NAMALWA (cell line): ENCODE measurements at places on chromosomes 11 and 22.

GRCh38 chr11:44742508-44743246 lies 15.9 kb downstream of the TSPAN18 start:
- DNase-seq = no peak

GRCh38 chr22:47308886-47309285 lies 546.4 kb downstream of the TBC1D22A start:
- no peak for DNase-seq

- DNase-seq = peak; percentile 48
Measured at GRCh38 chr22:37639771-37640590, 512 bp downstream of the SH3BP1 start.

GRCh38 chr11:26070714-26071380 lies 261.1 kb upstream of the ANO3 start:
- no peak for DNase-seq

GRCh38 chr11:107017433-107018218 lies 650 bp downstream of the GUCY1A2 start:
- no peak for DNase-seq

- no peak for DNase-seq
Measured at GRCh38 chr11:108313444-108313843, 90.6 kb downstream of the ATM start.

DNA sequence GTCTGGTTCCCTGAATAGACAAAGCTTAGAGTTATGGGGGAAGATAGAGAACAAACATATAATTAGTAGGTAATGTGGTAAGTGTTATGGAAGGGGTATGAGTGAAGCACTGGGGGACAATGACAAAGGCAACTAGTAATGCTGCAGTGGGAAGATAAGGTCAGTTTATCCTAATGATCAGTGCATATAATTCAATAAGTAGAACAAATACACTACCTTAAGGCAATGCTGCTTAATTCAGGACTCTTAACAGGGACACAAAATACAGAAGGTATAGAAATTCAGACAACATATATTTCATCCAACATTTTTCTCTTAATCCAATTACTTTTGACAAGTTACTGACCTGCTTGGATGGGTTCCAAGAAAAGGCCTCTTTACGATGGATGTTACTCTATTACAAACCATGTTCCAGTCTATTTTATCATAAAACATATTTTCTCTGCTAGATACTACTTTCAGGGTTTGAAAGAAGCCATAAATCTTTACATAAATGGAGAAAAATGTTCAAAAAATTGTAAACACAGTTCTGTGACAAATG lies 1186.2 kb downstream of the LRRC4C start:
- no peak for DNase-seq

DNA sequence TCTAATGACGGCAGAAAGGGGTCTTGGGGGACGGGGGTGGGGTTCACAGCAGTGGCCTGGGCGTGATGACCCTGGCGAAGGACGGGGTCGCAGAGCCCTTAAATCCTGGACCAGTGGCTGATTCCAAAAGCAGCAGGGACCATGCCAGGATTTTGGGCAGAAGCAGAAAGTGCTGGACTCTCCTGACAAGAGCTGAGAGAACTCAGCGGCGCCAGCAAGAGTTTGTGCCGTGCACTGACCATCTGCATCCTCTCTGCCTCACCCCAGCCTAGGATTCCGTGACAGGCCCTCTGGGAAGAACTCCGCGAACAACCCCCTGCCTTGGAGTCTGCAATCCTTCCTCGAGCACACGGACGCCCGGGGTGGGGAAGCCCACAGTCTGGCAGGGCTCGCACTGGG lies 644 bp upstream of the NDUFV1 start:
- no peak for DNase-seq

DNA sequence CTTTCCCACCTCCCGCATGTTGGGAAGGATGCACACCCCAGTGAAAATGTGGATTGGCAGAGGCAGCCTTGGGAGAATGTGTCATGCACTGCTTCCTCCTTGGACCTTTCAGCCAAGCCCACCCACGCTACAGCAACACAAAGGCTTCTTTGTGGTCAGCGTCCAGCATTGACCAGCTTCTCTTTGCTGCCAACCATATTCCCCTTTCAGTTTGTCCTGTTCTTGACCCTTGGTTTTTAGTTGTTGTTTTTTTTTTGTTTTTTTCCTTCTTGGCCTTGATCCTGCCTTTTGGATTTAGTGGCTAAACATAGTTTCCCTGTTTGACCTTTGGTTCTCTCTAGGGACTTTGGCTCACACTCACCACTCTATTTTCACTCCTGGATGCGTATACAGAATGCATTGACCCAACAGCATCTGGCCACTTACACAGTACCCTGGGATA lies 573.6 kb downstream of the INSC start:
- no peak for DNase-seq

DNA sequence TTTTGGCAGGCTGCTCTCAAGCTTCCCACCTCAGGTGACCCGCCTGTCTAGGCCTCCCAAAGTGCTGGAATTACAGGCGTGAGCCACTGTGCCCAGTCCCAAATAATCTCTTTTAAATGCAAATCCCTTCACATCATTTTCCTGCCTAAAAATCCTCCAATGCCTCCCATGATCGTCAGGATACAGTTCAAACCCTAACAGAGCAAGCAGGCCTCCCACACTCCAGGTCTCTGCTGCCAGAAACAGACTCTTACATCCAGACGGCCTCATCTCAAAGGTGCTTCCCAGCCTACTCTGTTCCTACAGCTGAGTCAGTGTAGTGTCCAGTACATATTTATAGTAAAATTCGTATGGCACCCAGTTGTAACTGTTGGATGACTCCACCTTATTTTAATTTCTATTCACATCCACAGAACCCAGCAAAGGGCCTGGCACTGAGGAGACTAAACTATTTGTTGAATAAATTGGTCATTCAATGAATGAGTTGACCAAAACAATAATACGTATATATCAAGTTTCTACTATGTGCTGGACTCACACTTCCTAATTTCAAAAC lies 8.2 kb downstream of the SIRT3 start:
- no peak for DNase-seq

DNA sequence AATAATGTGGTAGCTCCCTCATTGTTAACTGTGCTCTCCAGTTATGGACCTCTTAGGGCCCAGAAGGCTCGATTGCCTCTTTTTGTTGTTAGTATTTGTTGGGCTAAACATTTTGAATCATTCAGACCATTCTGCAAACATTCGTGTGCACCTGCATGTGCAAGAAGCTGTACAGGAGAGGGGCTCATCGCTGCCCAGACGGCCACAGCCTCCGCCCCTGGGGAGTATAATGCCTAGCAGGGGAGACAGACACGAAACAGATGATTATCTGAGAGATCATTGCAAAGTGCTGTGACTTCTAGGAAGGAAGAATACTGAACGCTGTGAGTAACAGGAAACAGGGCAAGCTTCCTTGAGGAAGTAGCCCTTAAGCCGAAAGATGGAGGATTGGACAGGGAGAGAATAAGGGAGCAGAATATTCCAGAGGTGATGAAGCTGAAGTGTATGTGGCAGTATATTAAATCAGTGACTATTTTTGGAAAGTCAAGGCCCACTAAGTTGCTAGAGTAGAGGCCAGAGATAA lies 123.3 kb upstream of the RASSF10 start:
- DNase-seq = no peak

GRCh38 chr11:44136176-44136945 lies 40.9 kb downstream of the EXT2 start:
- no peak for DNase-seq

DNA sequence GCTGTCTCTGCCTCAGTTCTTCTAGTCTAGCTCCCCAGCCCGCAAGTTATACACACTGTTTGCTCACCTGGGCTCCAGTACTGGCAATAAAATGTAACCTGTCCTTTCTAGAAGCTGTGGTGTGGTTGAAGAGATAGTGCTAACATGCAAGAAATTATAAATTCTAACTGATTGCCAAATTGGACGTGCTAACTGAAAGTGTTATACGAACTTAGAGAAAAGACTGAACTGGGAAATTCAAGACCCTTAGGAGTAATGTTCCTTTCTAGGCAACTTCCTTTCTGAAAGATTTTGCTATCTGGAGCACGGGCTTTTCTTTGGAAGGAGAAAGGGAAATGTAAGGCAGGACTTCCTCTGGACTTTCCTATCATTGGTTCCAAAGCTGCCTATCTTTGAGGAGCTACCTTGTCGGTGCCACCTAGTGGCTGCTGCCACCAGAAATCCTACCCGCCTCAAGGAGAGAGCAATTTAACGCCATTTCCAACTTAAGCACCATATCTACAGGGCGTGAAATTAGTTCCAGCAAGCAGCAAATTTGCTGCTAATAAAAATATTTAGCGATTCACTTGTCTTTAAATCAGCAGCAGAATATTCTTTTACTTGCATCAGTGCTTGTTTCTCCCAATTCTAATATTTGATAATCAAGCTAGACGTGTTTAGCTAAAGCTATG lies 12.7 kb upstream of the TMEM218 start:
- peak; percentile 85 for DNase-seq

DNA sequence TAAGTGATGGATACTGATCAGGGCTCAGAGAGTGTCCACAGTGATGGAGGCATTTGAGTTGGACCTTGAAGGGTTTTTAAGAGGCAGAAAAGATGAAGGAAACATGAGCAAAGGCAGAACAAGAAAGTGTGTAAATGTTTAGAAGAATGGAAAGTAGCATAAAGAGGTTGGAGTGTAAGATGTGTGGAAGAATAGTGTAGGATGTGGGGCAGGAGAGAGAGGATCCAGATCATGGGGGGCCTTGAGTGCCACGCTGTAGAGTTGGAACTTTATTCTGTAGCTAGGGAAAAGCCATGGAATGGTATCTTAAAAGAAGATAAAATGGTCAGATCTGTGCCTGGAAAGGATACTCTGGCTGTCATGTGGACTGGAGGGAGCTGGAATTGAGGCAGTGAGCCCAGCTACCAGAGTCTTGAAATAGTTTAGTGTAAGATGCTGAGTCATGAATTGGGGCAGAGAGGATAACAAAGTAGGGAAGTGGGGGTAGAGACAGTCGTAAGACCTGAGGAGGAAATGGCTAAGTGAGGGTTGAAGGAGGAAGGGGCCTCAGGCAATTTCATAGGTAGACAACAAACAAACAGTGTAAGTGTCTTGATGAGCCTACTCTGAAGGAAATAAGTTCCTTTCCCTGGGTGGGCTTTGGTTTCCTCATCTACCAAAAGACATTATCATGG lies 6.7 kb downstream of the KCNE3 start:
- no peak for DNase-seq

GRCh38 chr22:19292458-19293230 lies 1.1 kb upstream of the CLTCL1 start:
- peak; percentile 55 for DNase-seq

GRCh38 chr11:105389952-105390351 lies 219.9 kb upstream of the GRIA4 start:
- DNase-seq = no peak

GRCh38 chr11:2536440-2536989 lies 91.7 kb downstream of the KCNQ1 start:
- DNase-seq = no peak

DNA sequence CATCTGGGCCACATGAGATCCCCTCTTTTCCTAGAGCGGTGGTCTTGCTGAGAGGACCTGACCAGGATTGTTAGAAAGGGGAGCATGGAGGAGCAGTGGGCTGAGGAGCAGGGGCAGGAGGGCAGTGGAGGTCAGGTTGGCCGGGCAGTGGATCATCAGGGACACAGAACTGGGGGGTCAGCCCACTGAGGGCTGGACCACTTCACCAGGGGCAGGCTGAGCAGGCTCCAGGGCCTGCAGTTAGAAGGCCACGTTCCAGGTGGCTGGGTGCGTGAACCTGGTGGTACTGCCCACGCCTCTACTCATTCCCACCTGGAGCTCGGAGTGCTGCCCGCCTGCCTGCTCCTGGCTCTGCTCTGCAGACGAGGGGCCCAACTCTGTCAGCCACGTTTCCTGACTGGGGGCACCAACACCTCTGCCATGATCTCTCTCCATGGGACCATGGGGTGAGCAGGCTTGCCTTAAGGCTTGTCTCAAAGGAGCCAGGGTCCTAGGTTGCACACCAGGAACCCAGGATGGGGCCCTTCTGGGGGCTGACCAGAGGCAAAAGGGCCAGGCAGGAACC lies 9.7 kb downstream of the MRGPRF start:
- no peak for DNase-seq
